ENCODE measurements at places on chromosomes 1 and 21. TPM values are rescaled to one million over a fixed set of nuclear protein-coding genes. Genes with fewer than 3 reads are reported as not detected.

The CLCA1 gene
- not detected for total RNA-seq

The IFI16 gene
- total RNA-seq = 63.8 TPM

The HAPLN2 gene
- total RNA-seq = 0.20 TPM

The NECTIN4 gene
- not detected for total RNA-seq

The SWT1 gene
- total RNA-seq = 5.0 TPM

The RNF186 gene
- total RNA-seq = 0.73 TPM

The CELA3A gene
- not detected for total RNA-seq

The HES3 gene
- not detected for total RNA-seq

The KCNE1 gene
- 0.06 TPM for total RNA-seq

The MASP2 gene
- total RNA-seq = 0.08 TPM

The CSMD2 gene
- 0.14 TPM for total RNA-seq

The TSPEAR gene
- total RNA-seq = not detected

The HCN3 gene
- total RNA-seq = 1.6 TPM

The NGF gene
- total RNA-seq = not detected

The CFAP141 gene
- total RNA-seq = not detected

The SLC45A3 gene
- 11.8 TPM for total RNA-seq

The SPRR2G gene
- not detected for total RNA-seq

The PGLYRP3 gene
- total RNA-seq = not detected

The CXADR gene
- 1.7 TPM for total RNA-seq

The CFAP74 gene
- total RNA-seq = not detected
